ENCODE measurements at places on chromosomes 12 and 14. TPM values are rescaled to one million over a fixed set of nuclear protein-coding genes. Genes with fewer than 3 reads are reported as not detected.

Gene GPRC5A
- 2.9 TPM for total RNA-seq

Gene NRIP2
- 11.8 TPM for total RNA-seq

Gene CPNE6
- total RNA-seq = not detected

Gene PELI2
- 13.2 TPM for total RNA-seq

Gene PLEK2
- 4.1 TPM for total RNA-seq
